Stimulated activated CD8-positive, alpha-beta memory T cell treated with anti-CD3 and anti-CD28 coated beads, Interleukin-15, amount 100 ng/mL, for 4 hours (primary cell): ENCODE measurements at places on chromosomes 6 and 20.

- DNase-seq: no peak
Measured at GRCh38 chr6:169074526-169074925, 179.1 kb downstream of the THBS2 start.

DNA sequence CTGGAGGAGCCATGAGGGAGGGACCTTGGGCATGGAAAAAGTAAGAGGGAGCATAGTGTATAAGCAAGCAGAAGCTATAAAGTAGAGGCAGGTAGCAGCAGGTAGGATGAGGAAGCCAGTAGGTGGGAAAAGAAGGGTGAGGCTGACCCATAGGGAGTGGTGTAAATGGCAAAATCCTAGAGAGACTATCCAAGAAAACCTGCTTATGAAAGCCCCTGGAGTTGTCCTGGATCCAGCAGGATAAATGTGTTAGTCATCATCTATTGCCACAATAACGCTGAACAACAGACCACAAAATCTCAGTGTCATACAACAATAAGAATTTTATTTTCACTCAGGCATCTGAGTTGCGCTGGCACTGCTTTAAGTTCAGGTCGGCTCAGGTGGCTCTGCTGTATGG is 30.2 kb downstream of the CHD6 start:
- no peak for DNase-seq

DNA sequence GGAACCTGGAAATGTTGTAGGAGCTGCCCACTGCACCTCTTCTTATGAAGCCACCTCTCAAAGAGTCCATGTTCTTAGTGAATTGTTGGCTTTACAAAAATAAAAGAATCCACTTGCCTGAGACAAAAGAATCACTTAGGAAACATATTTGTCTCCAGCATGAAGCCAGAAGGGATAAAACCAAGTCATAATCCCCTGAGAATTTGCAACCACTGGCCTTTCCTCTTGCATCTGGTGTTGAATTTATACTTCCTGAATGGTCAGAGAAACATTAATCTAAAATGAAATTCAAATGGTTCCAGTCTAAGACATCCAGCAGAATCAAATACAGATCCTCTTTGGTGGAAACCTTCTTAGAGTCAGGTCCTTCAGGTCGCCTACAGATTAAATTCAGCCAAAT is 192.5 kb upstream of the ECI2 start:
- no peak for DNase-seq

GRCh38 chr6:21804941-21805610 is 211.5 kb downstream of the SOX4 start:
- DNase-seq: no peak

DNA sequence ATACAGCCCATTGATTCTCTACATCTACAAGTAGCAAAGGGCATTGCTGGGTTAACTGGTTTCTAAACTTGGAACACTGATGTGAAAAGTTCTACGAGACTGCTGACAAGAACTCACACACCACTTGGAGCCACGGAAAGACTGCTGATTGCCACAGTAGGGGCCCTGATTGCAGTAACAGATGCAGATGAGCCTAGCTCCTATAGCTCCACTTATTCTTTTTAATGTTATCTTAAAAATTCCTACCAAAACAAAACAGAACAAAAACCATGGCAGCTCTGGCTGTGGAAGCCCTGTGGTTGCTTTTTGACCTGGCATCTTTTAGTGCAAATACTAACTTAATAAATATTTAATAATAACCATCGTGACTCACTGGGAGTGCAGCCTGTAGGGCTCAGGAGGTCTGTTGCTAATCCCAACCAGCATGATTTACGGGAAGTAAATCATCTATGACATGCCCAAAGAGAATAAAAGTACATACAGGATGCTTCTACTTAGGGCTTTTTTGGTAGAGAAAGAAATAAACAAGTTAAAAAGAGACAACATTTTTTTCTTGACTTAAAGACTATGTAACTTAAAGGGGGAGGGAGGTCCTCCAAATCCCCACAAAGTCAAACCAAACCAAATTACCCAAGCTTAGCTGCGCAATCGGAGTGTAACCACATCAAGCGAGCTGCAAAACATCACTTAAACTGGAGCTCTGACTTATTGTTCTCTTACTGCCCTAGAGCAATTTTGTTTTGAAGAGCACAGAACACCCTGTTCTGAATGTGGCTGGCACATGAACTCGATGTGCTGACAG is 87.2 kb downstream of the FKBP5 start:
- DNase-seq: peak; percentile 21

- DNase-seq: no peak
Measured at GRCh38 chr6:52546192-52546591, 30.7 kb downstream of the TRAM2 start.

DNA sequence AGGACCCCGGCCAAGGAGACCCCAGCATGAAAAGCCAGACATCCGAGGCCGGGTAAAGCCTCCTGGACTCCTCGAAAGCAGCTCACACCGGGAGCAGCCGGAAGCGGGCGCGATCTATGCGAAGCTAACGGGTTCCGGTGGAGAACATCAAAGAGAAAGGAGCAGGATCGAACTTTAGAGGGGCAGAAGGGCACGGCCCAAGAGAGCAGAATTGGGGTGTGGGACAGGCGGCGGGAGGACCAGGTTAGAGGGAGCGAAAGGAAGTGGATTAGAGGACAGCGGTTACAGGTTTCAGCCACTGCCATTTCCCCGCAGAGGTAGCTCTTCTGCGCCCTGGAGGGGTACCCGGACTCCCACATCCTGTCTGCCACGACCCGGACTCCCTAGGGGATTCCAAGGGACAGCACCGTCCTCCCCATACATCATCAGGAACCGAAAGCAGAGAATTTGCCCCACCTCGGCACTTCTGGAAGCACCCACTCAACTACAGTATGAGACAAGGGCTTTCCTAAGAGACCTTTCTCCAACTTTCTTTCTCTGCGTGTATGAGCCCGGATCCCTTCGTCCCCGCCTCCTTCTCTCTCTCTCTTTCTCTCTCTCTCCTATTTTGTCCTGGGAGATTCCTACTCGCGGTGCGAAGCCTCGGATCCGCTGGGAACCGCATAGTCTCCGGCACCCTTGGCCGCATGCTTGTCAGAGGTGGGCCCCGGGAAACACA is 507 bp upstream of the VGLL2 start:
- DNase-seq: no peak

DNA sequence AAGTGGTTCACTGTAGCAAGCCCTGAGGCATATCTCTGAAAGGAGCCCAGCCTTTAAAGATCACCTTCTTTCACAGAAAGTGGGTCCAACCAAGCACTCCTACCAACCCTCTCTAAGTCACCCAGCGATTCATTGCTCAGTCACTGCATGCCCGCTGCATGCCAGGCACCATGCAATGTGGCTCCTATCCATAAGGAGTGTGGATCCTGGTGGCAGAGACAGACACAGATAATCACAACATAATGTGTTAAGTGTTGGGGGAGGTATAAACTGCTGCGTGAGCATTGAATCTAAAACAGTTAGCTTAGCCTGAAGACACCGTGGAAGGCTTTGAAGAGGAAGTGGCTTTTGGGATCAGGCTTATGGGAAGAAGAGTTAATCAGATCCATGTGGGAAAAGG is 659.5 kb downstream of the PTPRT start:
- no peak for DNase-seq
